Activated CD8-positive, alpha-beta memory T cell treated with anti-CD3 and anti-CD28 coated beads for 4 hours (primary cell): ENCODE measurements at places on chromosomes 2 and 18.

DNA sequence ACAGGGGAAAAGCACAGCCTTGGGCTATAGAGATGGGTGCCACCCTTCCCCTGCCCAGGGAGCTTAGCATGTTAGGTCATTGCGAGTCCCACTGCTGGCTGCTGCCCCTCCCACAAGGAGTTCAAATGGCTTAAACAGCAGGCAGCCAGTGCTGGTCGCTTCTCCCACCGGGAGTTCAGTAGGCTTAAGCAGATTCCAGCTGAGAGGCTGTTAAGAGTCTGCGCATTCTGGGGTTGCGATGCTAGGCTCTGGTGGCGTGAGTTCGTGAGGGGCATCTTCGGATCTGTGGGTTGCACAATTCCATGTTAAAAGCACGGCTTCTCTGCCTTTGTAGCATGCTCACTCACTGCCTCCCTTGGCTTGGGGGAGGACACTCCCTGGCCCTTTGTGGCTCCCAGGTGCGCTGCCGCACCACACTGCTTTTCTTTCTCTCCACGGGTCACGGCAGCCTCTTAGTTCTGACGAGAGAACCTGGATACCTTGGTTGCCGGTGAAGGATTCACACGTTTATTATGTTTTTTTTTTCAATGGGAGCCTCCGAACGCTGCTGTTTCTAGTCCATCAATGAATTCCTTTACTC, 93.2 kb downstream of the UNC80 start:
- DNase-seq, result no peak

- no peak for DNase-seq
These were observed 22.8 kb downstream of the EML4 start for GRCh38 chr2:42192010-42192373.

- no peak for DNase-seq
These were observed 2.6 kb upstream of the IL36A start for GRCh38 chr2:113002677-113003076.

DNA sequence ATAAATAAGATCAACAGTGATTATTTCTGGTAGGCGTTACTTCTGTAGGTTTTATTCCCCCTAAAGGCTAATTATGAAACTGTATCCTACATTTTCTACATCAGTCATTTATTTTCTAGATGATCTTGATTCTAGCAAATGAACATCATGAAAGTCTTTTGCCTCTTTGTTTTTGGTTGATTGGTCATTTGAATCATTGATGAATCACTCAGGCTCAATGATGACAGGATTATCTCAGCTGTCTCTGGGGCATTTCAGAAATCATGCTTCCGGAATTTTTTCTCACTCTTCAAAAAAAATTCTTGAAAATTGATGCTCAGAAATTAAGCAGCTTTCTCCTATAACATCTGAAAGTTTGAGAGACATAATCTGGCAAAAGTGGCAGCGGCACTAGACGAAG, 298.9 kb upstream of the TCF4 start:
- no peak for DNase-seq

DNA sequence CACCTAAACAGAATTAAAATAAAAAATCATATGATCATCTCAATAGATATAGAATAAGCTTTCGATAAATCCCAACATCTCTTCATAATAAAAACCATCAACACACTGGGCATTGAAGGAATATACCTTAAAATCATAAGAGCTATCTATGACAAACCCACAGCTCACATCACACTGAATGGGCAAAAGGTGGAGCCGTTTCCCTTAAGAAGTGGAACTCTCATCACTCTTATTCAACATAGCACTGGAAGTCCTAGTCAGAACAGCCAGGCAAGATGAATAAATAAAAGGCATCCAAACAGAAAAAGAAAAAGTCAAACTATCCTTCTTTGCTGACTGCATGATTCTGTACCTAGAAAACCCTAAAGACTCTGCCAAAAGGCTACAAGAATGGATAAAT, 510.3 kb downstream of the ZNF804A start:
- no peak for DNase-seq
